A549 treated with Hydrocortisone at 1 μM for 4 hours (cell line): ENCODE measurements at places on chromosomes 1 and 21. TPM values are rescaled to one million over a fixed set of nuclear protein-coding genes. Genes with fewer than 3 reads are reported as not detected.

TRIM17 gene
- total RNA-seq = not detected in 5 replicates

PDPN gene
- not detected in 5 replicates for total RNA-seq

PYHIN1 gene
- total RNA-seq = not detected in 5 replicates

NHLH1 gene
- 0.35 to 0.76 TPM (median 0.42 TPM) in 5 replicates for total RNA-seq

WNT4 gene
- total RNA-seq = 0.10 to 0.44 TPM (median 0.23 TPM) in 5 replicates

LRRC39 gene
- 0.06 to 0.13 TPM (median 0.08 TPM) in 5 replicates for total RNA-seq

TEX38 gene
- 0.16 TPM in 1 of 5 replicates, not detected in the others for total RNA-seq

MYCL gene
- total RNA-seq = 1.1 to 1.6 TPM (median 1.4 TPM) in 5 replicates

AVPR1B gene
- not detected in 5 replicates for total RNA-seq

ASPM gene
- 17.9 to 25.0 TPM (median 21.0 TPM) in 5 replicates for total RNA-seq

BCAN gene
- 0.12 to 0.13 TPM in 2 of 5 replicates, not detected in the others for total RNA-seq
